Thoracic aorta endothelial cell (primary cell): ENCODE measurements at places on chromosomes 3 and 15. TPM values are rescaled to one million over a fixed set of nuclear protein-coding genes. Genes with fewer than 3 reads are reported as not detected.

GP5 gene
- total RNA-seq = 0.14 TPM in 1 of 2 replicates, not detected in the other

CACNA2D2 gene
- total RNA-seq = under 0.01 TPM in 2 replicates

LIPH gene
- total RNA-seq = 0.07 and 0.40 TPM in 2 replicates

NAALADL2 gene
- total RNA-seq = 3.8 and 5.6 TPM in 2 replicates
